ENCODE measurements at places on chromosomes 16 and 17.

DNA sequence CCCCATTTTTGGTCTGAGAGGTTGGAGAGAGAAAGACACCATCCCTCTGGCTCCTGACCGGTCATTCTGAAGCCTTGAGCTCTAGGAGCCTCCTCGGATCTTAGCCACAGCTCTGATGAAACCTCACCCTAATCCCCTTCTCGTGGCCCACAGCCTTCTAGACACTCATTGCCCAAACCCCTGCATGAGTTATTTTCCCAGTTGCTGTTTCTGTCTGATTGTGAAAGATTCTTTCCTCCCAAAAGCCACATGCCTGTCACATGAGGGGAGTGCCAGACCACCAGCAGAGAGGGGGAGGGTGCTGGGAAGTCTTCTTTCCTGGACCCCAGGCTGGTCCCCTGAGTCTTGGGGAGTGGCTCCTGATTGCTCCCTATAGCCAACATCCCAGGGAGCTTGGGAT lies 17.6 kb upstream of the ABR start:
- DNase-seq: no peak

DNA sequence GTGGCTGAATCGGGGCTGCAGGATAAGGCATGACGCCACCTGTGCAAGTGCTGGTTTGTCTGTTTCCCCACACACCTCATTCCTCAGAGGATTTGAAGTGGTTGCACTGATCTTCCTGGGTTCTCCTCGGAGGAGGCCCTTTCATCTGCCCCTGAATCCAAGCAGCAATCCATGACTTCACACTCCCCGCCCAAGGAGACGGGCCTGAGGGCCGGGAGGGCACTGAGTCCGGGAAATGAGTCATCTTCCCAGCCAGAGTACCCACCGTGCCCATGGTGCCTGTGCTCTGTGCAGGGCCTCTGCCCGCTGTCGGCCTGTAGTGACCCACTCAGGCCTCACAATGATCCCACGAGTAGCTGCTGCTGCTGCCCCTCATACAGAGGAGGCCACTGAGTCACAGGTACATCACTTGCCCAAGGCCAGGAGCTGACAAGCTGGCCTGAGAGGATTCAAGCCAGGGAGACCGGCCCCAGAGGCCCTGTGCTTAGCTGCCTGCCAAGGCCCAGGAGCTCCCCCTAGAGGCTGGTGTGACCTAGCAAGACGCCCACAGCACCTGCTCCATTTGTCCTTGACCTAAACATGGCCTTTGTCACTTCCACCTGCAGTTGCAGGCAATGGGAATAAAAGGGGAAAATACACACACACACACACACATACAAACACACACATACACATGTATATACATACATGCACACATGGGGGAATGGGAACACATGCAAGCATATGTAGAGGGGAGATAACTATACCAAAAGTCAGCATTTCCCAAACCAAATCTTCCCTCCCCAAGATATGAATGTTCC lies 240.0 kb downstream of the C16orf95 start:
- DNase-seq: no peak

DNA sequence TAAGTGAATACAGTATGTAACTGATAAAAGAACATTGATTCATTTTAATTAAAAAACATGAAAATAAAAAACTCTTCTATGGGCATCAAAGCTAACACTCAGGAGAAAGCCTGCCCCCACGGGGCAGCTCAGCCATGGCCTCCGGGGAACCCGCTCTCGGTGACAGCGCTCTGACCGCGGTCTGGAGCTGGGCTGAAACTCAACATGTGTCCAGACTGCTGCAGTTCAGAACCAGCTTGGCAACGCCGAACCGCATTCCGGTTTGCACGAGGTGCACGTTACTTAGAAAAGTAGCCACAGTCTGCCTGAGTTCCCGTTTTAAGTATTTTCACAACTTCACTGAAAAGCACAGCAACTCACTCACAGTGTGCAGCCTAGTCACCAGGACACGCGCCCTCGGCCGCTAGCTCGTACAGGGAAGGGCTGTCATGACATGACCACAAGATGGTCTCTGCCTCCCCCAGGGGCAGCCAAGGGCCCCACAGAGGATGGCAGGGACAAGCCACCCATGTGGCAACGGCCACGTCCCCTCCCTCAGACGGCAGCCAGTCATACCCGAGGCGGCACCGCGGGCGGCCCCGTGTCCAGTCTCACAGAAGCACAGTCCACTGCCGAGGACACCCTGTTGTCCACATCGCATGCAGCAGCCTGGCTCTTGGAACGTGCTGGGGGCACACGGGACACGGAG lies 77.1 kb upstream of the METRNL start:
- no peak for DNase-seq

DNA sequence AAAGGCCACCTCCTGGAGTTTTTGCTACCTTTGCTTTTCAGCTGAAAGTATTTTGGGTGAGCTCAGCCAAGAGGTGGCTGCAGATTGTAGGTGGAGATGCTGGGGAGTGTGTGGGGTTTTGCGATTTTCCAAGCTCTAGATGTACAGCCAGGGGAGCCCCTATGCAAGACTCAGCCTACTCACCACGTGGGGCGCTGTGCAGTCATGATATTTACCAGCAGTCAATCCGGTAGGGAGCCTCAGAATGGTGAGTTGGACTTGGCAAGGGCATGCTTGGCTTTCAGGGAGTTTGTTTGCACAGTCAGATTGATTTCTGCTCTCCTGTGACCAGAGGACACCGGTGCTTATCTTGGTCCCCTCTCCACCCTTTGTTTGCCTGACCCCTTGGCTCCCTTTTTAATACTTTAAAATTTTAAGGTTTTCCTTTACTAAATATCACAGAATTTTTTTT lies 175.3 kb downstream of the UTP18 start:
- DNase-seq: no peak

DNA sequence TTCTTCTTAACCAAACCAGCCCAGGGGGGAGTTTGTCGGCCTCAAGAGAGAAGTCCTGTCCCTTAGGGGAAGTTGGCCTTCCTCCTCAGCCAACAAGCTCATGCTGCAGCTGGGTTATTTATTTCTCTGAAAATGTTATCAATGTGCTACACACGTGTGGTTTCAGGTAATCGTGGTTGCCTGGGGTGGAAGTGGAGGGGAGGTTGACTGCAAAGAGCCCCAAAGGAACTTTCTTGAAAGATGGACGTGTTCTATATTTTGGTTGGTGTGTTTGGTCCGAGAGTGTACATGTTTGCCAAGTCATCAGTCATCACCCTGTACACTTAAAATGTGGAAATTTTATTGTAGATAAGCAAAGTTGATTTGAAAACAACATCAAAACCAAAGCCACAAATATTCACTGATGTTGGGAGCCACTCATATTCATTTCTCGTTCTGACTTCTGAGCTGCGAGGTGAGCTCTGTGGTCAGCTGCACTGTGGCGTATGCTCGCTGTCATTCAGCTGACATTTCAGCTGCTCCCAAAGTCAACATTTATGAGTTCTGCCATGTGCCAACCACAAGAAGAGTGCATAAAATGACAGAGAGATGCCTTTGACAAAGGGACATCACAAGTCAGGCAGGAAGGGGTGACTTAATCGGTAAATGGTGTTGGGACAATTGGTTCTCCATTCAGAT lies 26.5 kb upstream of the ADGRG1 start:
- DNase-seq: no peak

DNA sequence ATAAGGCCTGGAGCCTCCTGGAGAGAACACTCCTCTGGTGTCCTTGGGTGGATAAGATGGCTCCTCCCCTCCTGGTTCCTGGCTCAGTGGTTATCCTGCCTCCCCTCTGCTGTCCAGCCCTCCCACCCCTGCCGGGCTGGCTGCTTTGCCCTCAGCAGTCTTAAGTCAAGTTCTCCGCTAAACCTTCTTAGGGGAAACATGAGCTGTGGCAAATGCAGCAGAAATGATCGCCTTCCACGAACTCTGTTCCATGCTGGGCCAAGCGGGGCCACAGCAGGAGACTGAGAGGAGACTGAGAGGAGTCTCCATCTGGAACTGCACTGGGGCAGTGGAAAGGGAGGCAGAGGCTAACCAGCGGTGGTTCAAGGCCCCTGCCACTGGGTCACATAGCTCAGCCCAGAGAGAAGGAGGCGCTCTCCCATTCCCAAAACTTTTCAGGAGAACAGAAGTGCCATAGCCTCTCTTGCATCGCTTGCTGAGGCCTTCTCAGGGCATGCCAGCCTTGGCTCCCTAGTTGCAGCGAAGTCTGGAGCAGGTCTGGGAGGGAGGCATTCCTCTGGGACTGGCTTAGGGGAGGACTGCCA lies 26.9 kb downstream of the TNS4 start:
- no peak for DNase-seq

- no peak for DNase-seq
These were observed 163.6 kb upstream of the C17orf78 start for GRCh38 chr17:37212179-37212578.

GRCh38 chr17:82432017-82432416 lies 13.6 kb upstream of the OGFOD3 start:
- DNase-seq: no peak

Measured in activated T-cell treated with anti-CD3 and anti-CD28 coated beads for 1 hour (primary cell).